ENCODE measurements at places on chromosomes 1 and 21.
A peak's percentile ranks its signal among the peaks of the same experiment; 100 is the strongest.

- no peak for DNase-seq
These were observed 3.6 kb upstream of the SLC16A4 start for GRCh38 chr1:110394493-110394820.

GRCh38 chr1:211099393-211099792, 34.6 kb downstream of the KCNH1 start:
- no peak for DNase-seq

GRCh38 chr21:41367301-41367944, 5.6 kb downstream of the MX2 start:
- no peak for DNase-seq

DNA sequence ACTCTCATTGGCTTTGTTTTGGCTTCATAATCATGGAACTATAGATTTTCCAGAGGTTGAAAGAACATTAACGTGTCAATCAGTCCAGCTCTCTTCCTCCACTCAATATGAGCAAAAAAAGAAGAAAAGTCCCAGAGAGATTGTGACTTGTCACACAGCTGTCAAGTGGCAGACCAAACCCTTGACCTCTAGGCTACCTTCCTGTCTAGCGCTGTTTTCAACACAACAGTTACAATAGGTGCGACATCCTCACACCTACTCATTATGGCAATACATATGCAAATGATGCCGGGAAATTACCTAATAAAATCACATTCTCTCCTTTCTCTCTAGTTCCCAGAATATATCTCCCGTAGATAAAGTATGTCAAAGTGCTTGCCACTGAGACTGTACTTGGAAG, 1.1 kb downstream of the WARS2 start:
- DNase-seq: peak; percentile 4

DNA sequence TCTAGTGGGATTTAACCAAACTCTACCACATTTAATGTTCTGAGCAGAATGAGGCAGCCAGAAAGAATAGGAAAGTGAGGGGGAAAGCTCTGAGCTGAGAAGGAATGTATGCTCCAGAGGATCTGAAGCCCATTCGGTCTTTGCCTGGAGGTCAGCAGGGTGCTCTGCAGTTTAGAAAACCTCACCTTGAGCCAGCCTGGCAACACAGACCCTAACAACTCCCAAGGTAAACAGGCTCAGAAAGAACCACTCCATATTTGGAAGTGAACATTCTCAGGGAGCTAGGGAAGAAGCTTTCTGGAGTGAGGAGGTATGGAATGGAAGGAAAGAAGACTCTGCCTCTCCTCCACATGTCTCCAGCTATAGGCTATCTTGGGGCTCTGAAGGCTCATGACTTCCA, 398.8 kb downstream of the SEC16B start:
- DNase-seq: no peak

DNA sequence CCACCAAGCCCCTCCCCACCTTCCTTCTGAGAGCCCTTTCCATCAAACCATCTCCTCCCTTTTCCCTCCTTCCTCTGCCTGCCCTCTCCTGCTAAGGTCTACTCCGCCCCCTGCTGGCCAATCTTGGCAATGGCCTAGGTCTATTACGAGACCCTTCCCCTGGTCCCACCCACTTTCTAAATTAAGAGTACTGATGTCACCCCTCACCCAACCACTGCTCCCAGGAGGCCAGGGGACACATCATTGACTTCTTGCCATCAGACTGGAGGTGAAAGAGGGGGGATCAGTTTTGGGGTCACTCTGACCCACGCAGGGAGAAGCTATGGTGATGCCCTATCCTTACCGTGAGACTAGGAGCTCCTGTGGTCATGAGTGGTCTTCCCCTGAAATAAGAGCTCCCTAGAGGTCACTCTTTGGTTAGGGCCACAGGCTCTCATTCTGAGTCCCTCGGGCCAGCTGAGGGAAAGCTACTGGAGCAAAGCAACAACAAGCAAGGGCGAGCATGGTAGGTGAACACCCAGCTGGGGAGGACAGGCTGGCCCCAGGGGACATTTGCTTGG, 34.6 kb upstream of the S100A7 start:
- peak; percentile 59 for DNase-seq

GRCh38 chr1:77986810-77987209, 7.9 kb upstream of the FUBP1 start:
- DNase-seq: no peak

Measured in activated T-helper 1 cell treated with anti-CD3 and anti-CD28 coated beads, Interleukin-12 subunit alpha, Interleukin-12 subunit beta, Interleukin-2, Interleukin-4 antibody, amounts not matched to agents 30 ng/mL and 10 ng/mL and 1 ng/mL, durations not matched to agents 14 hours and 24 hours and 36 hours (primary cell).